ENCODE measurements at places on chromosomes 16 and 17. TPM values are rescaled to one million over a fixed set of nuclear protein-coding genes. Genes with fewer than 3 reads are reported as not detected.

Gene HBA2
- 4,439 TPM for total RNA-seq

DNA sequence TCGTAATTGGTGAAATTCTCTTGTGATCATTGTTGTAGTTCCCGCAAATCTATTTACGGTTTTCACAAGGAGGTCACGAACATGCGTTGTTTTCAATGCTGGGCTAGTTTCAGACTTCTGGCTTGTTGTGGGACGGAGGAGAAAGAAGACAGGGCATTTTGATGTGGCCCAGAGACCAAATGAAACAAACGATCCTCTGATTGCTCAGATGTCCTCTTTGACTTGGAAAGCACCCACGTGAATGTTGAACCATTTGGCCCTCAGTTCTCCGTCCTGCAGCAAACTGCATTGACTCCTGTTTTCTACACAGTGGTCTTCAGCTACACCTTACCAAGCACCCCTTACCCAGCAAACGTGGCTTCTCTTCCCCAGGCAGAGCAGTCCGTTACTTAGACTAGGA lies 391.0 kb downstream of the WWOX start:
- H3K4me1 ChIP-seq = no peaks in the 10 kb centered on the region
- no peak for DNase-seq
- H3K4me3 ChIP-seq = no peak overlapping the region
- H3K36me3 ChIP-seq = no peaks in the 10 kb centered on the region
- no peak overlapping the region for H3K27ac ChIP-seq
- no peaks in the 10 kb centered on the region for H3K27me3 ChIP-seq

DNA sequence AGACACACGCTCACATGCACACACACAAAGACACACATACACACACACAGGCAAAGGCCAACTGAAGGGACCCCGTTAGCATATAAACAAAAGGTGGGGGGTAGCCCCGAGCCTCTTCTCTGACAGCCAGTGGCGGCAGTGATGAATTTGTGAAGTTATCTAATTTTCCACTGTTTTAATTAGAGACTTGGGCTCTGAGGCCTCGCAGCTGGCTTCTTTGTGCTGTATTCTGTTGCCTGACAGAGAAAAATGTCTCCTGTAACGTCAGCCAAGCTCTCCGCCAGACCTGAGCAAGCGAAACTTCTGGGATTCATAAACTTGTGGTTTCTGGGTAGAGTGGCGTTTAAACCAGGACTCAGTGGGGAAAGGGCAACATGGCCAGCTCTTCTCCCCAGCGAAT lies 113.9 kb upstream of the FOXF1 start:
- no peaks in the 10 kb centered on the region for H3K4me1 ChIP-seq
- no peak overlapping the region for H3K27ac ChIP-seq
- H3K4me3 ChIP-seq = no peak overlapping the region
- DNase-seq = no peak
- no peaks in the 10 kb centered on the region for H3K27me3 ChIP-seq

- no peak for DNase-seq
- H3K27ac ChIP-seq = no peak overlapping the region
- H3K27me3 ChIP-seq = no peaks in the 10 kb centered on the region
- no peaks in the 10 kb centered on the region for H3K36me3 ChIP-seq
- H3K4me1 ChIP-seq = no peaks in the 10 kb centered on the region
- H3K4me3 ChIP-seq = no peak overlapping the region
Observed at GRCh38 chr17:16943032-16943352, 28.9 kb downstream of the TNFRSF13B start.

- peak; percentile 45 for DNase-seq
- H3K4me1 ChIP-seq = no peaks in the 10 kb centered on the region
- no peaks in the 10 kb centered on the region for H3K27me3 ChIP-seq
- H3K36me3 ChIP-seq = peaks cover 50% of the 10 kb centered on the region
- no peak overlapping the region for H3K27ac ChIP-seq
Observed at GRCh38 chr17:82937411-82938371, 97.9 kb upstream of the ZNF750 start.

Measured in ascending aorta (tissue), 2 donors.